Smooth muscle cell of the brain vasculature (primary cell): ENCODE measurements at places on chromosomes 16 and 17.

GRCh38 chr16:3874794-3875692 is 5.5 kb downstream of the CREBBP start:
- DNase-seq: no peak

- DNase-seq: no peak
These were observed 62.1 kb downstream of the PLD6 start for GRCh38 chr17:17144061-17144460.

DNA sequence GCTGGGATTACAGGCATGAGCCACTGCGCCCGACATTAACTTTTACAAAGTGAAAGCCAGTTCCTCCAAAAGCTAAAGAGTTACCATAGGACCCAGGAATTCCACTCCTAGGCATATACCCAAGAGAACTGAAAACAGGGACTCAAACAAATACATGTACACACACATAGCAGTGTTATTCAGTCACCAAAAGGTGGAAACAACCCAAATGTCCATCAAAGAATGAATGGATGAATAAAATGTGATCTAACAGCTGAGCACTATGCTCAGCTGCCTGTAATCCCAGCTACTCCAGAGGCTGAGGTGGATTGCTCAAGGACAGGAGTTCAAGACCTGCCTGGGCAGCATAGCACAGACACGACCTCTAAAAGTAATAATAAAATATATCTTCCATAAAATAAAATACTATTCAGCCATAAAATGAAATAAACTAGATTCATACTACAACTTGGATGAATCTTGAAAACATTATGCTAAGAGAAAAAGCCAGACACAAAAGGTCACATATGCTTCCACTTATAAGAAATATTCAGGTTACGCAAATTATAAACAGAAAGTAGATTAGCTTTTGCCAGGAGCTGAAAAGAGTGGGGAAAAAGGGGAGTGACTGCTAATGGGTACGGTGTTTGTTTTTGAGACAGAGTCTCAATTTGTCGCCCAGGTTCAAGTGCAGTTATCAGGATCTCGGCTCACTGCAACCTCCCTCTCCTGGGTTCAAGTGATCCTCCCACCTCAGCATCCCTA is 9.3 kb upstream of the USP7 start:
- no peak for DNase-seq

DNA sequence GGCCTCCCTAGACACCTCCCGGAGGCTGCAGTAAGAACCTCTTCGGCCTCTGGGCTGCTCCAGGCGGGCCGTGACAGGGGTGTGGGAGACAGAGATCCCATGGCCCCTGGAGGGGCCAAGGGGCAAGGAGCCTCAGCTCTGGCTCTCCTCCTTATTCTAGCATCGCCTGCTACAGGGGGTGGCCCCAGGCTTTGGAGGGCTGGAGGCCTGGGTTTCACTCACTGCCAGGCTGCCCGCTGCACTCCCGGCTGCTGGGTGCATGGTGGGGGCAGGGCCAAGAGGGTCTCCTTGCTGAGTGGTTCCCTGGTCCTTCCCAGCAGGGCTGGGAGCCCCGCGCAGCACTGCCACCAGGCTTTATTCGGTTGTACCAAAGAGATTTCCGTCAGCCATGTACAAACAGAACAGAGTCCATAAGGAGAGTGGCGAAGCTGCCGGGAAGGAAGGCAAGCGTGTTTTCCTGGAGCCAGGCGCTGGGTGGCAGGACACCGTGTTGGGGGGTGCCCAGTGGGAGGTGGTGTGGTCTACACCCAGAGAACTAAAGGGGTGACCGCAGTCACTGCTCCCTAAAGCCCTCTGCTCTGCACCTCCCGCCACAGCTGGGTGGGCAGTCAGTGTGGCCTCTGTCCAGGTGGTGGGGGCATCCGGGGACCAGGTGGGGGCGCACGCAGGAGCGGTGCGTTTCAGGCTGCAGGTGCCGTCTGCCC is 2.0 kb downstream of the NPB start:
- DNase-seq: no peak

DNA sequence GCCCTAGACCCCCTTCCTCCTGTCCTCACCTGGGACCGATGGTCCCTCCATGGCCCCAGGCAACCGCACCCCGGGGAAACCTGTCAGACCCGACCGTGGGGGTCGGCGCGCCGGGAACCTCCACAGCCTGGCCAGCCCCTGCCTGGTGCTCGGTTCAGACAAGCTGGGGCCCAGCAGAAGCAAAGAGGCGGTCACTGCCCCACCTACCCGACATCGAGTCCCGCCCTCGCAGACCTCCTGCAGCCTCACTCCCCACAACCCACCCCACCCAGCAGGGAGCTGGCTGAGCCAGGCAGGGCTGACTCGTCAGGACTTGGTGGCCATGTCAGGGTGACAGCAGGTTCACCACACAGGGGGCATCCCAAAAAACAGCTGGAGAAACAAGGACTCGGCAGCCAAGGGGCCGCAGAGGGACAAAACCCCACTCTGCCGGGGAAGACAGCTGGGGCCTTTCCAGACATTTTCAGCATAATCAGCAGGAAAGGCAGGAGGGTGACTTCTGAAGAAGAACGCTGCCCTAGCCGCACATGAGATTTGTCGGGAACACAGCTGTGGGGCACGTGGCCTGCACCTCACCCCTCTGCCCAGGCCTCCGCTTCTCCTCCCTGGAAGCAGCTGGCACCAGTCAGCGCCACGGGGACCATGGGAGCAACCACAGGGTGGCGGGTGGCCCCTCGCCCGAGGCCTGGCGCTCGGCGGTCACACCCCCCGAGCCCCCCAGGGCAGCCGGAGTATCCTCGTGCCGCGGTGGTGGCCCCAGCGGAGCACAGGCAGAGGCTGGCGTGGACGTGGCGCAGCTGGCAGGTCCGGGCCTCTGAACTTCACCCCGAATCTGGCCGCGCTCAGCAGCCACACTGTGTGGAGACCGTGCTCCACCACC is 22.9 kb downstream of the GNPTG start:
- no peak for DNase-seq

DNA sequence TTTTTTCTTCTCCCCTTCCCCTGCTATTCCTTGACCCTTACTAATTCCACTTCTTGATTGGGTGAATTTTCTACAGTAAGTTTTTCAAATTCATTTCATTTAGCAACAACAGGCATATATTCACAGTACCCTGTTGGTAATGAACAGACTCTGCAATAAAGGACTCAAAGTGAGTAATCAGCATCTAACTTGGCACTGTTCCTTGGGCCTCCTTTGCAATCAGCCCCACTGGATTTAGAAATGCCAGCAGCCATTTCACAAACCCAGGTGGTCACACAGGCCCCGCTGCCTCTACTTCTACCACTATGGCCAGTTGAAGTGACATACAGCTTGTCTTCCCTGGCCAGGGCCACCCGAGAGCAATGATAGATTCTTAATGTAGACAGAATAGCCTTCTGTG is 113.8 kb downstream of the CYB561 start:
- DNase-seq: no peak

GRCh38 chr17:51083981-51084380 is 36.7 kb downstream of the SPAG9 start:
- no peak for DNase-seq

GRCh38 chr17:77697480-77698400 is 260.8 kb upstream of the TNRC6C start:
- DNase-seq: no peak

DNA sequence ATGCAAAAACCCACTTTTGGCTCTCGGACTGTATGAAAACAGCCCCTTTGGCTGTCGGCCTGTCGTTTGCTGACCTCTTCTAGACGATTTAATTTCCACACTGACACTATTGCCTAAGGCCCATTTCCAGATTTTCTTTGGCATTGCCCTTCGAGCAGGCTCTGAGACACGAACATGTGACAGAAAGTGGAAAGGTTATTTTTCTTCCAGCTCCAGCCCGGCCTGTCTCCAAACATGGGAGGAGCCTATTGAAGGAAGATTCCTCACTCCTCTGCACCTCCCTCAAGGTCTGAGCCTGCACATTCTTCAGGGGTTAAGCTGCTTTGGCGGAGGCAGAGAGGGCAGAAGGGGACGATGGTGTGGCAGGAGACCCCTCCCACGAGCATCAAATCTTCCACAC is 85.9 kb upstream of the FOXF1 start:
- no peak for DNase-seq

DNA sequence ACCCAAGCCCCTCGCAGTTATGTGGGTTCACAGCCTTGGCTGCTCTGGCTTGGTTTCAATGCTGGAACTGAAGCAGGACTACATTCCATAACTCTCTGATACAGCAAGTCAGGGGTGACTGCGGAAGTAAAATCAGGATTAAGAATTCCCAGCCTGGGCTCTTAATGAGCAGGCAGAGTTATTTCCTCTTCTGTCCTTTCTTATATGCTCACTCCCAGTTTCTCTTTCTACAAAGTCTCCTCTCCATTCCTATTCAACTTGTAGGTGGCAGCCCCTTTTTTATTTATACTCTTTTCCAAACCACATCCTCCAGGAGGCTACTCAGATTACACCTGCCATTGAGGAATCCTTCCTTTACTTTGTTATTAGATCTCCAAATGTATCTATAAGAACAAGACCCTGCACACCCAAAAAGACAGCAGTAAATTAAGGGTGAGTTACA is 40.3 kb downstream of the HOXB1 start:
- DNase-seq: no peak

- no peak for DNase-seq
These were observed 105.7 kb upstream of the RCVRN start for GRCh38 chr17:10010752-10011151.

- no peak for DNase-seq
These were observed 2.3 kb downstream of the ENPP7 start for GRCh38 chr17:79732804-79733691.

- no peak for DNase-seq
These were observed 132.6 kb downstream of the PITPNC1 start for GRCh38 chr17:67509390-67510287.
